ENCODE measurements at places on chromosomes 13 and 19.

DNA sequence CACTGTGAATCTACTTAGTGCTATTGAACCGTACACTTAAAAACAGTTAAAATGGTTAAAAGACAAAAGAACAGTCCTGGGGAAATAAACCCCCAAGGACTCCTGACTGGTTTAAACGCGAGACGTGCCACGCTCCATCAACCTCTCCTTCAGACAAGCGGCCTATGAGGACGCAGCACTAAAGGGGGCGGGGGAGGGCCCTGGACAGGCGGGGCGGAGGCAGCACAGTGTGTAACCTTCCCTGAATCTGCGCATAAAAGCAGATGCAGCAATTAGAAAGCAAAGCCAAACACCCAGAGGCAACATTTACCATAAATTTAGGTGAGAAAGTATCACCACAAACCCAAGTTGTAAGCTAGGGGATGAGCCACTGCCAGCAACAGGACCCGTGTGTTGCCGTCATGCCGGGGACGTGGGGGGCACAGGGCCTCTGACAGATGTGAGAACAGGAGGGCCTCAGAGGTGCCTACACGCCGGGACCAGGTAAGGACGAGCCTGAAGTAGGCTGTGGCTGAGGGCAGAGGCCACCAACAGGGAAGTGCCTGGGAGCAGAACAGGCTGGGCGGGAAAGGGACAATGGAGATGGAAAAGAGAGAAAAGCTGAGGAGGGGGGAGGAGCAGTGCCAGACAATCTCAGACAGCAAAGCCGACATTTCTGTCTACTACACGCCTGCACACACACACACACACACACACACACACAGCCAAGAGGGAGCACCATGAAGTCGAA, 15.3 kb upstream of the ADPRHL1 start:
- DNase-seq = no peak

DNA sequence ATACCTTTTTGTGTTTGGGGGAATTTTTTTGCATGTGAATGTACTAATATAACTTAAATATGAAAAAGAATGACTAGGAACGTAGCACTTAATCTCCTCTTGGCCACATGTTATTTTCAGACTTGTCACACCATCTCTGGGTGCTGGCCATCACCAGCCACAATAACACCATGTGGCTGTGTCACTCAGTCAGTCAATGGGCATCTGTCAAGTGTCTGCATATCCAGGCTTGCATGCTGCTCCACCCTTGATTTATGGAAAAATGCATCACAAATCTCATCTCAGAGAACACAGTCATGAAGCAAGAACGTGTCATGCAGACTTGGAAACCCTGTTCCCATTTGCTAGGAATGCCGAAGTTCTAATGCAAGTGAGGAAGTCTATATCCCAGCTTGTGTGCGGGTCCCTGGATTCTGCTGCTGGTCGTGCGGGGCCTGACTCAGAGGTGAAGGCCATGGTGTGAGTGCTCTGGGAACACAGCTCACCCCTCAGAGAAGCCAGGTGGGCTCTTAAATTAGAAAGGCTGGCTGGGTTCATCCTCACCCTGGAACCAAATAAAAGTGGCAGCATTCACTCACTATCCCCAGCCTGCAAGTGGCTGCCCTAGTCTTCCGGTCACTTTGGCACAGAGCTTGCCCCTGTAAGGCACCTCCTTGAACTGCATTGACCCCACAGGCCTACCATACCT, 53.6 kb upstream of the ARHGEF7 start:
- DNase-seq = no peak

GRCh38 chr13:46992383-46992952, 95.6 kb upstream of the HTR2A start:
- no peak for DNase-seq

- DNase-seq = no peak
Measured at GRCh38 chr19:18666784-18667183, 16.7 kb upstream of the CRTC1 start.

DNA sequence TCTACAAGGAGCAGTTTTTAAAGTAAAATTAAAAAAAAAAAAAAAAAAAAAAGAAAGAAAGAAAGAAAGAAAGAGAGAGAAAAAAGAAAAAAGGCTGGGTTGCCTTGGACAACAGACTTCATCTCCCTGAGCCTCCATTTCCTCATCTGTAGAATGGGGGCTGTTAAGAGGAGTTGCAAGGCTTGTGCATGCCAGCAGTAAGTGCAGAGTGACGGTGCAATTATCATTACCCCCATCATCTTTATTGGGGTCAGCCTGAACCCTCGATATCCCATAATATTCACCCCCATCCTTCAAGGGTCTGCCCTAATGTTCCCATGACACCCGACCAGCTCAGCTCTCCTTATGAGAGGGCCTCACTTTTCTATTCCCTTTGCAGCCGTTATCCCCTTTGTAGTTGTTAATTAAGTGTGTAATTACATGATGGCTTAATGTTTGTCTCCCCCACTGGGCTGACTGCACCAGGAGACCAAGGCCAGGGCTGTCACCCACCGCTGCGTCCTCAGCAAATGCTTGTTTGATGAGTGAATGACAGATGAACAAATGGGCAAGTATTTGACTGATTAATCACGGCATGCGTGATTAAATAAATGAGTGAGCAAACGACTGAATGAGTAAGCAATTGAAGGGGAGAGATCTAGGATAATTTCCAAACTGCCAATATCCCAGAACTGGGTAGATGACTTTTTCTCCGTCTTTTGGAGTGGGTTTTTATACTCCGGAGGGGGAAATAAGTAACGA, 10.1 kb downstream of the FOSB start:
- DNase-seq = no peak

DNA sequence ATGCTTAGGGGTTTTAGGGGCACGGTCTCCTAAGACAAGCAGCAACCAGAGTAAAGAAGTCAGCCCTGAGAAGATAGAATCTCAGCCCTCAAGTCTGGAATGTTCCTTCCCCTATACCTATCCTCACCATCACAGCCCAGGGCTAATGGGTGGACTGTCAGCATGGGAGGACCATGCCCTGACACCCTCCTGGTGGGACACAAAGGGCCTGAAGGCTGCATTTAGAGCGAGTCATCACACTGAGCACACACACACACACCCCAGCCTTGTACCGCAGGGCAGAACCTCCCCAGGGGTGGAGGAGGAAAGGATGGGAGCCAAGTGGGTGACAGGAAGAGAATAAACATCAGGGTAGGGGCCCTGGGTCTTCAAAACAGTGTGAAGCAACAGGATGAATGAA, 174.8 kb upstream of the SERP2 start:
- no peak for DNase-seq

- no peak for DNase-seq
Measured at GRCh38 chr13:76948149-76948548, at the start of gene ACOD1. Gene ACOD1, plus strand, starts transcription at chr13:76948511. Its CDS starts 48 bp downstream, at chr13:76948559.

- DNase-seq = no peak
Measured at GRCh38 chr13:69194130-69194529, 913.5 kb upstream of the ATXN8OS start.

DNA sequence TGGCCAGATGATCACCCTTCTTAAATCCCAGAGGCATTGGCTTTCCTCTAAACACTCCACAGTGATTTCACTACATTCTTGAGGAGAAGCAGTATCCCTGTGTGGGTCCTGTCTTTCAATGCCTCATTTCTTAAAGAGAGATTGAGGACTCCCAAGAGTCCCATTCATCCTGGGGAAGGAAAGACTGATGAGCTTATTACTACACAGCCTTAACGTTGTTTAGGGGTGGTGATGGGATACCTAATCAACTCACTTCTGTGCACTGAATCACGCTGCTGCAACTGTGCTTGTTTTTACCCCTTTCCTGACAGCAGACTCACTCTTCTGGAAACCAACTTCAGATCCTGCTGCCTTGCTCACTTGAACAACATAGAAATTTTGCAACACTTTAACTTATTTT, 203.1 kb downstream of the RGCC start:
- no peak for DNase-seq

DNA sequence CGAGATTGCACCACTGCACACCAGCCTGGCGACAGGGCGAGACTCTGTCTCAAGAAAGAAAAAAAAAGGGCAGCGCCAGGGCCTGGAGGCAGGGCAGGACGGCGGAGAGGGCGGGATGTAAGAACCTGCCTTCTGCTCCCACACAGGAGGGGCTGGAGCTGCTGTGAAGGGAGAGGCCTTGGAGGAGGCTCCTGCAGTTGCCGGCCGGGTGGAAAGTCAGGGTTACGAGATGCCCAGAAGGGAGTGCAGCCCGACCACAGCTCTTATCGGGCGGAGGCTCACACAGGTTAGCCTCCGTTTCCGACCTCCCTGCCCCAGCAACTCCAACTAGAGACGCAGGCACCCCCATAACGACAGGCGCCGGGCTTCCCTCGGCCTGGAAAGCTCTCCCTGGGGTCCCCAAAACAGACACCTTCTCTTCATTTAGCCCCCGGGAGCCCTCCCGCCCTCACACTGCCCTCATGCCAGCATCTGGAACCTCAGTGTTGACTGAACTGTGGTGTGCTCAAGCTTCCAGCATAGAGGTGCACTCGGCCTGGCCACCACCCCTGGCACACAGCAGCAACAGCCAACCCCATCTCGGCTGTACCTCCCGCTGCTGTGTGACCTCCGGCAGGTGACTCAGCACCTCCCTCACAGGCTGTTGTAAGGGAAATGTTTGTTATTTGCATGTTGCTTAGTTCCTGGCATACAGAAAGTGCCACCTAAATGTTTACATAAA, 1.4 kb downstream of the PLPP2 start:
- no peak for DNase-seq

DNA sequence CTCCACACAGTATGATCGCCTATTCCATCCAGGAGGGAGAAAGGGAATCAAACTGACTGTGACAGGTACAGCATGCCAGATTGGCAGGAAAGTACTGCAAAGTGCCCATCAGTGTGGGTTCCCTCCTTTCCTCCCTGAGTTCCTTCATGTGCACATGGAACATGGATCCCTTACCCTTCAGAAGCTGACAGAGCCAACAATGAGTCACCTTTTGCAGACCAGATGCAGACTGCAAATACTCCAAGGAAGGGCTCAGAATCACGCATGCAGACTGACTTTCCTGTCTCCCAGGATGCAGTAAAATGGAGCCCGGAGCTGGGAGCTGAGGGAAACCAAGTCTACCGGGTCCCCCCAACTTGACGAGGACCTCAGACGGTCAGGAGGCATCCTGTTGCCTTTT, 41.8 kb downstream of the SACS start:
- DNase-seq = no peak

GRCh38 chr19:43501661-43502418, 2.7 kb downstream of the PHLDB3 start:
- DNase-seq = no peak

DNA sequence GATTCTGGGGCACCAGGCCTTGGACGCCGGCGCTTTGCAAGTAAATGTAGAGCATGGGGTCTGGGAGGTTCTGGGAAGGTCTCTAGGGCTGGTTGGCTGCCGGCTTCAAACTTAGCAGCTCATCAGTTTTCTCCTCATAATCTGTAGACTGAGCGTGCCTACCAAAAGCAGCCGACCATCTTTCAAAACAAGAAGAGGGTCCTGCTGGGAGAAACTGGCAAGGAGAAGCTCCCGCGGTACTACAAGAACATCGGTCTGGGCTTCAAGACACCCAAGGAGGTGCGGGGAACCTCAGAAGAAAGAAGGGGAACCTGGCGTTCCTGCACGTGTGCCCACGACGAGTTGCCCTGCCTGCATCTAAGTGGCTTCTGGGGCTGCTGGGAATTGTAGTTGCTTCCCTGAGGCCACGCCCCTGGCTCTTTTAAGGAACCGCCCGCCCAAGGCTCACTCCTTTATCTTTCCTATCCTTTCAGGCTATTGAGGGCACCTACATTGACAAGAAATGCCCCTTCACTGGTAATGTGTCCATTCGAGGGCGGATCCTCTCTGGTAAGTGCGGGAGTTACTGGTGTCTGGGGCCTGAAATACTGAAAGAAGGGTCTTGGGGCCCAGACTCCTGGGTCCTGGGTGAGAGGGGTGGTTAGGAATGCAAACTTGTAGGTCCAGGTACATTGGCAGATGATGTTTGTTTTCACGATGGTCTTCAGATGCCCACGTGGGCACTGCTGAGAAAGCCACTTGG, 984 bp downstream of the RPS11 start:
- DNase-seq = peak; percentile 55

GRCh38 chr19:44626048-44626624, 12.8 kb downstream of the IGSF23 start:
- DNase-seq = no peak

- no peak for DNase-seq
Measured at GRCh38 chr19:46210669-46211068, 18.9 kb upstream of the IGFL1 start.

All from NCI-H1694 (cell line).